ENCODE measurements at places on chromosomes 3 and 15.

DNA sequence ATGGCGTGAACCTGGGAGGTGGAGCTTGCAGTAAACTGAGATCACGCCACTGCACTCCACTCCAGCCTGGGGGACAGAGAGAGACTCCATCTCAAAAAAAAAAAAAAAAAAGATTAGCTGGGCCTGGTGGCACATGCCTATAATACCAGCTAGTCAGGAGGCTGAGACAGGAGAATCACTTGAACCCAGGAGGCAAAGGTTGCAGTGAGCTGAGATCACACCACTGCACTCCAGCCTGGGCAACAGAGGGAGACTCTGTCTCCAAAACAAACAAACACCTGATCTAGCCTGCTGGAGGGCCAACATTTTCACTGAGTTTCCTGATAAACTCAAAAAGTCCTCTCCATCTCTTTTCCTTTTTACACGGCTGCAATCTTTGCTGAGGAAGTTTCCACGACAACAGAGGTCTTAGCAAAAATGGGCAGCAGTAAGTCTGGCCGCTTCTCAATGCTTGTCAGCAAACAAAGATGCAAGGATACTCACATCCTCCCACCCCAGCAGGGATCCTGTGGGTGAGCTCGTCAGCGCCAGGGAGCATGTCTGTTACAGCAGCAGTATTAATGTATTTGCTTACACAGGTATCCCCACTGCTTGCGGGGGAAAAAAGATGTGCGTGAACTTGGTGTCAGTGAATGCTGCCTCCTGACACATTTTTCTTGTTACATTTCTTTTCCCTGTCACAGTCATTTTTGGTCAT lies 21.0 kb upstream of the CCDC174 start:
- no peak for DNase-seq

DNA sequence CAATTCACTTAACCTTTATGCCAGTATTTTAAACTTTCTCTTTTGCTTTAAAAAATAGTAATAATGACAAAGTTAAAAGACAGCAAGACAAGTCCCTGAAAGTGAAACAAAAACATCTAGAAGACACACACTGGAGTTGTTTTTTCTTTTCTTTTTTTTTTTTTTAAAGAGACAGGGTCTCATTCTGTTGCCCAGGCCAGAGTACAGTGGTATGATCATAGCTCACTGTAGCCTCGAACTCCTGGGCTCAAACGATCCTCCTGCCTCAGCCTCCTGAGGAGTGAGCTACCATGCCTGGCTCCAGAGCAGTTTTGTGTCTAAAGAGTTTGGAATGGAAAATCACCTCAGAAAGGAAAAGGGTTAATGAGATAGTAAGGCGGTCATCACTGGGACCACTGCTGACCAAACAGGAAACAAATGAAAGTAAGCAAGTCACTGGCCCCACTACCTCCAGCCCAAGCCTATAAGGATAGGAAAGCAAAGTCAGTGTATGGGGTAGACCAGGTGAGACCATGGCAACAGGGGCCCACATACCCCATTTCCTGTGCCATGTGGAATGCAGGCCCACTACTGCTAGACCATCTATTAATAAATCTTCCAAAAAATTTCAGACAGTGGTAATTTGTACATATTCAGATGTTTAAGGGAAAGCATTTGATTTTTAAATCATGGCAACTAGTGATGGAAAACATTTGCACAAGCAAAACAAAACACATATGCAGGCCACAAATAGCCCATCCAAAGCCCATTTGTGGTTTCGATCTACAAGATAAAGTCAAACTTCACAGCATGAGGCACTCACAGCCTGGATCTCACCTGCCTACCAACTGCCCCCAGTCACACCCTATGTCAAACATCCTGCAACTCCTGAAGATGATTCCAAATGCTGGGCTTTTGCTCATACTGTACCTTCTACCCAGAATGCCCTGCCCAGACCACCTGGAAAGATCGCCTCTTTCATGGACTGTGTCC lies 62.6 kb downstream of the OSBPL10 start:
- DNase-seq, result no peak

GRCh38 chr15:58966698-58967097 lies 20.8 kb upstream of the RNF111 start:
- DNase-seq, result no peak

DNA sequence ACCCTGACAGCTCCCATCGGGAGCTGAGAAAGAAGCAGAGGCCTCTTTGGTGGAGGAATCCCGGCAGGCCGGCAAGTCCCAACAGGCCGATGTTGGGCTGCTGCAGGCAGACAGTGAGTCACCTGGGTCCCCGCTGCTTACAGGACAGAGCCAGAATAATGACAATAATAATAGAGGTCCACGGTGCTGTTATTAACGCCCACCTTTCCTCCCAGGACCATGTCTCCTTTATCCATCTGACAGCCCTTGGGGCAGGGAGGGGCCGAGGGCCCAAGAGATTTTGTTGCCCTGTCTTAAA lies 29.3 kb upstream of the MAGEF1 start:
- DNase-seq, result no peak

DNA sequence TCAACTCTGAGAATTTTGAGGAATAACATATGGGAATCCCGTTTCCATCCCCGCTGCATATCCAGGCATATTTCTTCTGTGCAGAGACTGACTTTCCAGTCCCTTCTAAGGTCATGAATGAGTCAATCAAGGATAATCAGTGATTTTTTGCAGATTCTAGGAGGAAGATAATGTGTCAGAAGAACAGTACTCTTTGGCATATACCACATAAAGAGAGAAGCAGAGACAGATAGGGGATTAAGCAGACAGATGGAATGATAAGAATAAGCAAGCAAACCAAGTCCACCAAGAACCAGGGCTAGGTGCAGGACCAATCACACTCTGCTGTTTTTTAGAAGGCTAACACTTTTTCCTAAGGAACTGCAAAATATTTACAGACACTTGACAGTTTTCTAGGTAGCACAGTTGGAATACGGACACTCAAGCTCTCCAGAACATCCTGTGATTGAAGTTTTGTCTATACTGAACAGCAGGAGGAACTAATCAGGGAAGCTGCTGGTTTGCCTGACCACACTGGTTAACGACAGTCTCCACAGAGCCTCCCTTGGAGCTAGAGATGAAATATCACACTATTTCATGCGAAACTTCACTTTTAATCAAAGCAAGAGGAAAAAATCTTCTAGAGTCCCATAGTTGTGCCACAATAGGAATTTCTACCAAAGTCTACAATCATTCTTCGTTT lies 450.0 kb upstream of the KCNMB2 start:
- peak; percentile 2 for DNase-seq

GRCh38 chr3:119258915-119259314 lies 18.2 kb upstream of the B4GALT4 start:
- DNase-seq, result peak; percentile 30

GRCh38 chr3:167666563-167666962 lies 12.8 kb upstream of the WDR49 start:
- DNase-seq, result no peak

- peak; percentile 92 for DNase-seq
Measured at GRCh38 chr3:119783883-119784282, 2.0 kb downstream of the NR1I2 start.

DNA sequence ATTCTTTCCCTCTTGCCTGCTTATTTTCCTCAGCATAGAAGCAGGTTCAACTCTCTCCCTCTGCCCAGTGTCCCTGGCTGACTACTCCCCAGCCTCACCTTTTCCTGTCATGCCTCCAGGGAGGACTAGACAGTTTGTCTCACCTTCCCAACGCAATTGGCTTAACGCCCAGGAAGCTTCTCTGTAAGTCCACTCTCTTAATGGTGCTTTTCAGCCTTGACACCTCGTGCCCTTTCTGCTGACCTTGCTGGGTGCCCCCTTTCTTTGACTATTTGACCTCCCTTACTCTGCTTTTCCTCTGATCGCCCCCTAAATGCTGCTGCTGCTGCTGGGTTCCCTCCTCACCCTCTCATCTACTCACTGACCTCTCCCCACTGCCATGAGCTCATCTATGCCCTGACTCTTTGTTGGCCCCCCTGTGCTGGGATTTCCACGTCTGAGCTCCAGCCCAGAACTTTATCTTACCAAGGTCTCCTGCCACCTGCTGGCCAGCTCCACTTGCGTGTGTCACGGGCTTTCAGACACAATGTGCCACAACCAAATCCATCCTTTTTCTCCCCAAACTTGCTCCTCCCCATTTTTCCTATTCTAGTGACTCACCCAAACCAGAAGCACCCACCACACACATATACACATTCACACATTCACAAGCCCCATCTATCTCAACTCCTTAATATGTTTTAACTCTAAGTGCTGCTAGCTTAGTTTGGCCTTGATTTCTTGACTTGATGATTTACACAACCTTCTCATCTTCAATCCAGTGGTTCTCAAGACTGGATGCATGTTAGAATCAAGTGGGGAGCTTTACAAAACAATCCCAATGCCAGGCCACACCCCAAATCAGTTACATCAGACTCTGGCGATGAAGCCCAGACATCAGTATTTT lies 16.6 kb downstream of the EPB42 start:
- DNase-seq, result peak; percentile 56

Measured in NB4 (cell line).